CD4-positive, alpha-beta T cell treated with Interleukin-10 for 1 hour (primary cell): ENCODE measurements at places on chromosomes 1 and 21.

GRCh38 chr1:30748699-30749401 is 8.7 kb downstream of the LAPTM5 start:
- no peak for DNase-seq

- DNase-seq, result no peak
Observed at GRCh38 chr1:155295183-155295941, 5.9 kb downstream of the PKLR start.

DNA sequence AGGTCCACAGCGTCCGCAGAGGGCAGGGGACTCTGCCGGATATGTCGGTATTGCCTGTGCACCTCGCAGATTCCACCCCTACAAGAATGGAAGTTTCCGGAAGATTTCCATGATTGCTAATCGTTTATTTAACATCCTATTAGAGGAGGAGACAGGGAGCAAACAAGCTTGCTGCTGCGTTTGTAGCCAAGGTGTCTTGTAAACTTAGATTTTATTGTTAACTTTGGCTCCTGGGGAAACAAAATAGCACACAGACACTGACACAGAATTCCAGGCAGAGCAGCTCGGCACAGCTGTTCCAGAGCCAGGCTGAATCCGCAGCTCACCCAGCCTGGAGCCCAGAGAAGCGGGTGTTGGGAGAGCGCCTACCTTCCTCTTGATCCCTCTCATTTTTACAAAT is 75.7 kb downstream of the AJAP1 start:
- DNase-seq, result no peak

GRCh38 chr1:55822891-55823290 is 607.7 kb upstream of the USP24 start:
- DNase-seq, result no peak

- DNase-seq, result no peak
Observed at GRCh38 chr1:27885621-27886352, 13.4 kb downstream of the THEMIS2 start.

- DNase-seq, result no peak
Observed at GRCh38 chr1:121483961-121484424, 299.2 kb downstream of the SRGAP2C start.

GRCh38 chr1:201653233-201653632 is 114.3 kb downstream of the NAV1 start:
- DNase-seq, result no peak

DNA sequence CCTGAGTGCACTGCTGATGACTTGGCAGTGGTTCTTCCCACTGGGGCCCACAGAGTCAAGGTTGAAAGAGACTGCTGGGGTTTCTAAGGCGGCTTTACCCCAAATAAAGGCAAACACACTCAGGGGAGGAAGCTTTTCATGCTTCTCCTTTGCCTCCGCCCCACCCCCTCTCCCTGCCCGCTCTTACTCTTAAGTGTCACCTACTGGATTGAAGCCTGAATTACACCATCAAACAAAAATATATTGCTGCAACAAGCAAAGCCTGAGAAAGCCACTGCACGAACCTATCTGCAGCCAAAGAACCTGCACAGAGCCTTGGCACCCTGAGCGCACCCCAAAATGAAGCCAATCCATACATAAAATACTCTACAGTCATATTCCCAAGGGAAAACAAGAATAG is 63.1 kb downstream of the PTGFR start:
- DNase-seq, result no peak
